ENCODE measurements at places on chromosomes 4 and X. TPM values are rescaled to one million over a fixed set of nuclear protein-coding genes. Genes with fewer than 3 reads are reported as not detected.

DNA sequence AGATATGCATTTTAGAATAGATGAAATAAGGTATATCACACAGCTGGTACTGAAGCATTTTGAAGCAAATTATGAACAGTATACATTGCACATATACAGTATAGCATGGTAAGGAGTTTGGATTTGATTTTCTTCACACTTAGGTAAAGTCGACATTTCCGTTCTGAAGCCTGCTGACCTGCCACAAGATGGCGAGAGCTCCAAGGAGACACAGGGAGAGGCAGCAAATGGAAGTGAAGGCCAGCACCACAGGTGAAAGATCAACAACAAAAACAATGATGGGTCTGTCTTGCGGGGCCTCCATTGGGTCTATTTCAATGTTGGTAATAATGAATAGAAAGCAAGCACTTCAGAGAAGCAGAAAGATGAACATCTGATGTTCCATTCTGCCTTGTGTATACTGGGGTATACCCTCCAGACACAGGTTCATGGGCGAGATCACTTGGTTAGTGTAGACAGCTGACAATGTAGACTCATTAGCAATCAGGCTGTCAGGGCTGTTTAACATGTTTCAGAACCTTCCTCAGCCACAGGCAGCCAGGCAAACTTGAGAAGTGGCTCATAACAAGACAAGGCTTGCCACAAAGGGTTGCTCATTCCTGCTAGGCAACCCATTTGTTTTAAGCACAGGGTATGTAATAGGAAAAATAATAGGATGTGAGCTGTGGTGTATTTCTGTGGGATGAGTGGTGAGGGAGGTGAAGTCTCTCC, 21.4 kb upstream of the NOX1 start:
- DNase-seq = peak; percentile 54

DNA sequence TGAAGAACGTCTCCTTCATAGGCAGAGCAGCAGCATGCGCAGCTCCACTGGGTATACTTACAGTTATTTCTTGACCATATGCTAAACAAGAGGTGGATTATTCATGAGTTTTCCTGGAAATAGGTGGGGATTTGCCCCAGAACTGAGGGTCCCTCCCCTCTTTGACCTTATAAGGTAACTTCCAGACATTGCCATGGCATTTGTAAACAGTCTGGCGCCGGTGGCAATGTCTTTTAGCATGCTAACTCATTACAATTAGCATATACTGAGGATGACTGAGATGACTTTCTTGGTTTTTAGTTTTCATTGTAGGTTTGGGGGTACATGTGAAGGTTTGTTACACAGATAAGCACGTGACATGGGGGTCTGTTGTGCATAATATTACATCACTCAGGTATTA, 97.3 kb downstream of the MTNR1A start:
- DNase-seq = no peak

DNA sequence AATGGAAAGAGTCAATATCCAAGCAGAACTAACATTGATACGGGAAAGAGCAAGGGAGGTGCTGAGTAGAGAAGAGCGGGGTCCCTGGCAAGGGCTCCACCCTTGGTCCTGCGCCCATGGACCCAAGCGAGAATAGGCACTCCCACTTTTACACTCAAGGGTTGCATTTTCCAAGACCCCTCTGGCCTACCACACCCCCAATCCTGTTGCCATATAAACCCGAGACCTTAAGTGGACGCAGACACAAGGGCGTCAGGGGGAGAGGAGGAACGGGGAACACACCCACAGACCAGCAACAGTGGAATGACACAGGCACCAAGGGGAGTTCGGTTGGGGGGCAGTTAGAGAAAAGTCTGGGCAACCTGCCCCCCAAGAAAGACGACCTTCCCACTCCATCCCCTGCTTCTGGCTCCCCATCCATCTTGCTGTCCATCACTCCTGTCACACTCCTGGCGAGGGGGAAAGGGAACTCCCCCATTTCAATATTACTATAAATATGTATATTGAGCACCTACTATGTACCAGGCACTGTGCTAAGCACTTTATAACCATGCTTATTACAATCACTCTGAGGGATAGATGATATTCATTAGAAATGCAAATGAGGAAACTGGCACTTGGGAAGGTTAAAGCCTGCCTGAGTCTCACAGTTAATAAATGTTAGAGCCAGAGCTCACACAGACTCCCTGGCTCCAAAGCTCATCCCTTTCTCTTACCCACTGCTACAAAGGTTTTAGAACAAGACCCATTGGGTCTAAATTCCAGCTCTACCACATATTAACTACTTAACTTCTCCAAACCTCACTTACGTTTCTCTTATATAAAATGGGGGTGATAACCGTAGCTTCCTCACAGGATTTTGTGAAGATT, 51.7 kb downstream of the SCD5 start:
- no peak for DNase-seq

GRCh38 chr4:5651089-5651488, 57.3 kb downstream of the EVC2 start:
- DNase-seq = no peak

- DNase-seq = no peak
These were observed 111.4 kb downstream of the HDAC8 start for GRCh38 chrX:72461288-72461687.

DNA sequence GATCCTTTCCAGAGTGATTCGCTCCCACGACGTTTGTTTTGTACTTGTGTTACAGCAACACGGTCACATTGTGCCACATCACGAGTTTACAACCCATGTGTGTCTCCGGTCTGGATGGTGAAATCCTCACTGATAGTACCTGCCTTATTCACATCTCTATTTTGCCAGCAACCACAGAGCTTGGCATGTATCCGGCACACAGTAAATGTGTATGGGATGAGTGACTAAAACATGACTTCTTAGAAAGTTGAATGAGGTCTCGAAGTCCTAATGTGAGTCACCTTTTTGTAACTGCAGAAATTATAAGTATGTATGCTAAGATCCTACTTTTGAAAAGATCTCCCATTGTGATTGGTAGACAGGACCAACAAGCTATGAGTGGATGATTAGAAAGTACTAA, 7.5 kb downstream of the STOX2 start:
- DNase-seq = no peak

DNA sequence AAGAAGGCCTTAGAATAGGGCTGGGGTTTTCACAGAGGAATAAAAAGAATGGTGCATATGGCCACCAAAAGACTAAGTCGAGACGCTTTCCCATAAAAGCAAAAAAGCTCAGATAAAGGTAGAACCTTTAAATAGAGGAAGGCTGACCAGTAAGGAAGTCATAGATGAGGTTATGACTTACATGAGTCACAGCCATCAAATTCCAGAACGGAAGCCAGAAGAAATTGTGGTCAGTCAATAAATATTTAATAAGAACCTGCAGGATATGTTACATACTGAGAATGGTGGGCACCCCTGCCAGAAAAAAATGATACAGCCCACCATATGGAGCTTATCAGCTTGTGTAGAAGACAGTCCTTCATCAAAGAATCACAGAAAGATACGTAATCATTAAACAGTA, 120.1 kb downstream of the MANBA start:
- no peak for DNase-seq

- DNase-seq = no peak
These were observed 51.5 kb downstream of the SPATA18 start for GRCh38 chr4:52102587-52102986.

GRCh38 chrX:69396916-69397315, 107.2 kb upstream of the NALF2 start:
- DNase-seq = no peak

DNA sequence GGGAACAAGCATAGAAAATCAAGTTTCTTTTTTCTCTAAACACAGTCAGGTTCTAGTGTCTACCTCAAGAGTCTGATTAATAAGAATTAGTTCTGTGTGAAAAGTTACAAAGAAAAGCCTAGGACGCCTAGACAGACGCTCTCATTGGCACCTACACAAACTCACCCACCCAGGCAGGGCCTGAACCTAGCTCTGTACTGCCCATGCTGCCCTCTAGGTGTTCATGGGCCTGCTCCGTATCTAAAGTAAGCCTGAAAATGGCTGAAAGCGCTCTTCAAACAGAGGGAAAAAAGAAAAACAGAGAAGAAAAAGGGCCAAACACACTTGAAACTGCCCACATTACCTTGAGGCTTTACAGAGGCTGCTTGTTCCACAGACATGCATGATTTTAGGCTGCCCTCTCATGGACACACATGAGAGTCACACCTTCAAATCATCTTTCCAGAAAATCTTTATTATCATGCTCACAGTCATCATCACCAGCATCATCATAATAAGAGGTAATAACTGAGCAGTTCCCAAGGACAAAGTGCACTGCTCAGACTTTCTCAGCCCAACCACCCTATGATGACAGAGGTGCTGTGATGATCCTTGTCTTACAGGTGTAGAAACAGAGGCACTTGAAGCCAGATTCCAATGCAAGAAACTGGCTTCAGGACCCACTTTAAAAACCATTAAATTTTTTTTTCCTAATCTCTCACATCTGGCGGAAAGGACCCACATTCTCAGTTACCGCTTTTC, 49.6 kb downstream of the MAP7D2 start:
- no peak for DNase-seq

DNA sequence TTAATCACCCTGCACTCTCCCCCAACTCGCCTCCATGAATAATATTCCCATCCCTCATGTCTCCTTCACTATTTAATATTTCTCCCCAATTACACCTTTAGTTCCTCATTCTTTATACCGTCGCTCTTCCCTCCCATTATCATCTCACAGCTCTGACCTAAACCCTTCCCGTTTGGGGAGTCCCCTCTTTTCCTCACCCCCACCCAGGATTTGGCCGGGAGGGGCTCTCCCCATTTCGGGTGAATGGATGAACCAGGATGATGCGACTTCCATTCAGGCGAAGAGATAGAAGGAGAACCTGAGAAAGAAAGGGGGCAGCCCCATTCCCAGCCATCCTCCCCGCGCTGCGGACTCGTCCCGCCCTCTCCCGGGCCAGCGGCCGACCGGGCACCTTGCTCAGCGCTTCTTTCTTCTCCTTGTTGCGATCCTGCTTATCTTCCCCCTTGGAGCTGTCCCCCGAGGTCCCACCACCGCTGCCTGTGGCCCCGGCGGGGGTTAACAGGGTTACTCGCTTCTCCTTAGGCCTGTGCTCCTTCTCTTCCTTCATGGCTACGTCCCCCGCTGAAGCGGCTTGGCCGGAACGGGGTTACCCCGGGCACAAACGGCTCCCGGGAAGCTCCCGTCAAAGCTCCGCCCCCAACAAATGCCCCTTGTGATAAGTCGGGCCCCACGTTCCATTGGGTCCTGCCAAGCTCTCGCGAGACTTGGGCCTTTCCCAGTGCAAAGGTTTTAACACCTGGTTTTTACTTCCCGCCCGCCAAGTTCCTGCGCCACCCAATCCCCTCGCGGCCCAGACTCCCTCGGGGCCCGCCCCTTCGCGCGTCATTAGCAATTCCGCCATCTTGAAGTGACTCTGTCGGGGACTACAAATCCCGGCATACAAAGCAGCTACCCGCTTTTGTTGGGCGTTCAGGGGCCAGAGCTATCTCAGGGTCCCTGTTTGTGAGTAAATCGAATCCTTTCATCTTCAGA, at the start of gene UPF3B:
Gene UPF3B (minus strand): TSS at position 582 of the 972 bp plus-strand sequence. CDS start 35 bp downstream, at position 547.
- DNase-seq = peak; percentile 94

DNA sequence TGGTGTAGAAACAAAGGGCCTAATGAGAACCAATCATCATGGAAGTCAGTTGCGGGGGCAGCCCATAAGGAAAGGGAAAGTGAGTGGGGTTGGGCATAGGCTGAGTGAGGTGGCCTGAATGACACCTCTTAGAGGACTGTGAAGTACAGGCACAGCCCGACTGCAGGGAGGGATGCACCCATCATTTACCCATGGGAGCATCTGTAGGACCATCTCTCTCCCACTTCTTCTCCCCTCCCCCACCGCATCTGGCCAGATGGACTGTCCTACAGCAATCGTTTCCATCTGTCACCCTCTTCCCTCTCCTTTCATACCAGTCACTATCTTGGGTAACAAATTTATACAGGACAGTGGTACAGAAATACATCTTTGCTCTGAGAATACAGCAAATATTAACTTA, 4.2 kb downstream of the STBD1 start:
- DNase-seq = no peak

GRCh38 chrX:119757979-119758730, at the start of gene SOWAHD:
Gene SOWAHD (plus strand): TSS chrX:119758588. CDS start chrX:119758668, 80 bp downstream.
- DNase-seq = peak; percentile 56

DNA sequence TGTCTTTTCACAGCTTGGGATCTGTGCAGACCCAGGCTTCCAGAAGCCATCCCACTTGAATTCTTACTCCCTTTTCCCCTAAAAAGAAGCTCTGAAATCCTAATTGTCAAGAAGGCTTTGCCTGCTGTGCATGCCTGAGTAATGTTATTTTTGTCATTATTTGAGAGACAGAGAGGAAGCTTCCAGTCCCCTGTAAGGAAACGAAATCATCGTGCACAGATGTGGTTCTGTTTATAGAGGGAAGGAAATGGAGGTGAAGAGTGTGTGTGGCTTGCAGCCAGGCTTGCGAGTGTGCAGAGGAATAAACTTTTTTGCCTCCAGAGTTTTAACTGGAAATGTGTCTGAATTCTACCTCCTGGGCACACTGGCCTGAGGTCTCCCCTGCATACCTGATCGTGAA, 70.2 kb downstream of the TBL1X start:
- DNase-seq = no peak

- DNase-seq = peak; percentile 52
These were observed 672 bp downstream of the LONRF3 start for GRCh38 chrX:118974908-118975671.

DNA sequence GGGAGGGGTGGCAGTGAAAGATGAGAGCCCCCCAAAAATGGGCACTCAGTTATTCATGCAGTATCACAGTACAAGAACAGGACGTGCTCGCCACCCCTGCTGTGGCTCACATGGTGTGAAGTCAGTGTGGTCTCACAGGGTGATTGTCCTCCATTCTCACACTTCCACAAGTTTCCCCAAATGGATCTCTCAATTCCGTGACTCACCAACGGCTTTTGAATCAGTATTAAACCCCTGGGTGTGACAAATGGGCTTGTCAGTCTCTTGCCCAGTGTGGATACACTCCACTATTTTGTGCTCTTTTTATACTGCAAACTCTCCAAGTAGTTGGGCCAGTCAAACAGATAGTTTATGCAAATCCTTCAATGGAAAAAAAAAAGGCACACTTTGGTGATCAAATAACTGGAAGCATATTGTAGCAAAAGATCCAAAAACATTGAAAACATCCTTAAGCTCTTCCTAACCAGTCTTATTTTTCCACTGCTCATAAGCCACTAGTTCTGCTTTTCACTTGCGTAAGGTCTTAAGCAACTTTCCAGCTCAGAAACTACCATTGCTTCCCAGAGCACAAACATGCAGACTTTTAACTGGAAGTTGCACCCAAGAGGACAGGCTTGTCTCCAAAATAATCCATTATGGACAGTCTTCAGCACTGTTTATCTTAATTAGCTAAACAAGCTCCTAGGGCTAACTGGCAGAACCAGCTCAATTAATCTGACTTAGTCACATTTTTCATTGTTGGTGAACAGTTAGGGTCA, 365.7 kb downstream of the PPP3CA start:
- DNase-seq = no peak

PAGE2B gene
- not detected for total RNA-seq

PABPC5 gene
- 9.8 TPM for total RNA-seq

TMEM150C gene
- 72.9 TPM for total RNA-seq

IBSP gene
- total RNA-seq = not detected

PAK3 gene
- total RNA-seq = 3.7 TPM

CCNQ gene
- 32.5 TPM for total RNA-seq
